T1000 (cell line): ENCODE measurements at places on chromosomes 6 and 20.

DNA sequence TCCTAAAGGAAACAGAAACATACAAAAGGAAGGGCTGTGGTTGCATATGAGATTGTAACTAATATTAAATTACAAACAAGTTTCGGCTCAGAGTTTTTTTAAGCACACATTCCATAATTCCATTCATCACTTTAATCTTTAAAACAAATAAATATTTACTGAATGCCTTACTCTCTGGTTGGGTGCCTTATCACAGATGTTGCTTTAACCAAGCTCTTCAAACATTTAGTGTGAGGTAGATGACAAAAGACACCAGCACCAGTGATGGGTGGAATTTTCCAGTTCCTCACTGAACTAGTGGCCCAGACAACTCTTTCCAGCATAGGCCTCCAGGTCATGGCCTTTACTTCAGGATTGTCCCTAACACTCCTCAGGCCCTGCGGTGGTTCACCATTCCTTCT, 58.7 kb downstream of the ARHGAP18 start:
- DNase-seq = no peak

- no peak for DNase-seq
Measured at GRCh38 chr6:1820714-1821113, 211.0 kb downstream of the FOXC1 start.

DNA sequence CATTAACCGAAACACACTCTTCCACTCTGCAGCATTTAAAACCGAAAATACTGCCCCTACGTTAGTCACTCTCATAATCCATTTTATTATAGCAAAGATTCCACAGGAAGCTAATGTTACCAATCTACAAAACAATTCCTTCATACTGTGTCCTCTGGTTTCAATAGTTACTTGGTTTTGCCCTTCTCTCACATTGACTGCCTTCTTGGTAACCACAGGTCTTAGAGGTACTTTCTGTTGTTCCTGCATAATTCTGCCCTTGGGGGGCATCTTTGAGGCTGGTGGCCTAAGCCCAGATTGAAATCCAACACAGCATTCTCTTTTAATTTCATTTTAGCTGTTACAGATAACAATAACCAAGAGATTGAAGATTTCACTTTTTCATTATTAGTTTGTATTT, 9.8 kb upstream of the DCBLD1 start:
- no peak for DNase-seq

DNA sequence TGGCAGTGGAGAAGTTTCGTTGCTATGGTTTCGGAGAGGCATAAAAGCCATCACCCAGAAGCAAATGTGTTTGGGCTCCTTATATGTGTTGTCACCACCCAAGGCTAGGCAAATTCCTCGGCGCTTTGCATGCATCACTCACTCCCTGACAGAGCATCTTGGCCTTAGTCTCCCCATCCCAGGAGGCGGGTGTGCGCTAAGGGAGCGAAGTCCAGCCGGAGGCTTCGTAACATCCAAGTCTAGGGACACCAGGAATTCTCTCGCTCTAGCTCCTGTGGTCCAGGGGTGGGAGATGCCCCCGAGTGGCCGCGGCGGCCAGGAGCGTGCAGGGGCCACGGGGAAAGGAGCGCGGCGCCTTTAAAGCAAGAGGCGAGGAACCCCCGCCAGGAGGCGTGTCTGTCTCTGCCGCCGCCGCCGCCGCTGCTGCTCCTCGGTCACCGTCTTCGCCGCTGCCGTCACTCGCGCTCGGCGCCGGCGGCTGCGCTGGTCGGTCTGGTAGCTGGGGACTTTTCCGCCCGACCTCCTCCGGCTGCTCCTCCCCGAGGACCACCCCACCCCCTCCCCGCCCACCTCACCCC, at the start of gene GRIK2:
TSS of gene GRIK2 (plus strand) at position 458 of the 578 bp plus-strand sequence.
- DNase-seq = peak; percentile 35

DNA sequence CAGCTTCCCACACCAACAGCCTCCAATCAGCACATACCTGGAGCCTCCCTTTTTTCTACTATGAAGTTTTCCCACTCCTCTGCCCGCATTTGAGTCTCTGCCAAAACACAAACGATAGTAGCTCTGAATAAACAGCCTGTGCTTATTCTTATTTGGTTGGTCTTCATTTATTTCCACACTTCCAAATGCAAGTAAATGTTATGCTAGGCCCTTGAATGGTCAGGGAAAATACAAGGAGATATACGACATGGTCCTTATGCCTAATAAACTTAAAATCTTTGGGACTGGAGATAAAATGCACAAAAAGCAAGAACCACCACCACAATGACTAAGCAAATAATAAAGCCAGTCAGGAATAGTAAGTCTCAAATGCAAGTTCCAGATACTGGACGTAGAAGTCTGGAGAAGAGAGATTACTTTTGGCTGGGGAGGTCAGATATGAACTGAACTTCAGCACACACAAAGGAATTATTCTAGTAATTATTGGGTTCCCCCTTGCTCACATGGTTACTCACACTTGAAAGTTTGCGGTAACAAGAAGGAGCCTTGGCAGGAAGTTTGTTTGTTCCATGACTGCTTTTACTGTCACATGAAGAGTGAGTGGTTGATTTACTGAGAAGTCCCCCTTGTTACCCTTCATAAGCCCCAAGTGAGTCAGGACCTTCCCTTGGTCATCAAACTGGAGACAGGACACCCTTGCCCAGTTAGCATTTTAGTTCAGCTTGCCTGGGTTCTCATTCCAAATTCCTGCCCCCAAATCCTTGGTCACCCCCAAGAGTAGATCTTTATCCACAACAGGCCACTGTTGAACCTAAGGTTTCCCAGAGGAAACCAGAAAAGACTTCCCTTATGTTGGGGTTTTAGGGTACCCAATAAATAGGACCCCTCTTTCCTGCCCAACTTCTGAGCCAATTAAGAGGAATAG, 511.2 kb upstream of the JARID2 start:
- DNase-seq = no peak

DNA sequence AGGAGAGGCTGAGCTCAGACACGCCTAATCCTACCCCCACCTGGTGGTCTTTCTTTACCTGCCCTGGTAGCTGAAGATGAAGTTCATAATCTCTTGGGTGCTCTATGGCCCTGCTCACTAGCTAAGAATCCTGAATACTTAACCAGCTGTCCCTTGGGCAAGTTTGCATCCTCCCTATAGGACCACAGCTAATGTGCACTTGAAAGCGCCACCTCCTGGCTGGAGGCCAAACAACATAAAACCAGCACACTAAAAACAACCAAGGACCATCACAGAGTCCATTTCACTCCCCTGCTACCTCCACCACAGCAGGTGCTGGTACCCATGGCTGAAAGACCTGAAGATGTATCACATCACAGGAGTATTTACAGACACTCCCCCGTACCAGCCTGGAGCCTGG, 155.5 kb upstream of the SLC24A3 start:
- DNase-seq = no peak

- no peak for DNase-seq
Measured at GRCh38 chr6:32943864-32944649, 3.2 kb upstream of the HLA-DMB start.

GRCh38 chr6:44076356-44077213, 50.7 kb downstream of the MRPL14 start:
- no peak for DNase-seq

DNA sequence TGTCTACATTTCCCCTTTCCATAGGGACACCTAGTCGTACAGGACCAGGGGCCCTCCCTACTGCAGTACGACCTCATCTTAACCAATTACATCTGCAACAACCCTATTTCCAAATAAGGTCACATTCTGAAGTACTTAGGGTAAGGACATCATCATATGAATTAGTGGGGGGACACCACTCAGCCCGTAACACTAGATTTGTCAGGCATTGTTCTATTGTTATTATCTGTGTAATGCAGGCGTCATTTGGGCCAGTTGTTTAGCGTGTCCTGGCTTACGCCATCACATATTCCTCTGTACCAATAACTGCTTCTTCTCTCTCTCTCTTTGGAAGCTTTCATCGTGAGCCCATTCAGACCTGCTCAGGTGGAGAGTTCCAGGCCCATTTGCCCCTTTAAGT, 89.3 kb downstream of the CAP2 start:
- no peak for DNase-seq

DNA sequence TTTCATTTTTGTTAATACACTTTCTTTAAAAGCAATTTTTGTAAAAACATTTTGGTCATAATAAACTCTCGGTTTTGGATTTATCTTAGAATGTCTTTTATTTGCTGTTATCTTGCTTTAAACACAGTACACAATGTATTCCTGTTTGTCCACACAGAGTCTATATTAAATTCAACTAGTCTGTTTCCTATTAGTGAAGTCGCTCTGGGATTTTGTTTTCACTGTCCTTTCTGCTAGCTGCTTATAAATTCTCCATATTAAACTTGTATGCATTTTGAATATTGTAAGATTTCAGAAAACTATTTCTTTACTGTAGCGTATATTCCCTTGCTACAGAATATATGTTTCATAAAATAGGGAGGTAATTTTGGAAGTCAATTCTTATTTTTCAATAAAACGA, 630.2 kb downstream of the HDGFL1 start:
- DNase-seq = no peak

DNA sequence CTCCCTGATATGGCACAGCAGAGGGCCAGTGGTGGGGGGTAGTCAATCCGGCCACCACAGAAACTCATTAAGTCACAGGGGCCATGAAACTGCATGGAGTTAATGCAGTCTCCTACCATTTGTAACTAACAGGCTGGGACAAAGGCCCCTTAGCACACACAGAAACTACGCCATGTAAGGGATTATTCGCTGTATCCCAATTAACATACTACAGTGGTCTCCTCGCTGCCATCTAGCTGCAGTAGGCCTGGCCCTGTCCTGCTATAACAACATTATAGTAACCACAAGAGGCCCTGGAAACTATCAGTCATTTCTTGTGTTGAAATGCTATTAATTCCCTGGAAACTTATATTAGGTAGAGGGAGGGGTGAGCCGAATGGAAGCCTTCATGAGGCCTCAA, 72.3 kb upstream of the CCN2 start:
- DNase-seq = no peak

DNA sequence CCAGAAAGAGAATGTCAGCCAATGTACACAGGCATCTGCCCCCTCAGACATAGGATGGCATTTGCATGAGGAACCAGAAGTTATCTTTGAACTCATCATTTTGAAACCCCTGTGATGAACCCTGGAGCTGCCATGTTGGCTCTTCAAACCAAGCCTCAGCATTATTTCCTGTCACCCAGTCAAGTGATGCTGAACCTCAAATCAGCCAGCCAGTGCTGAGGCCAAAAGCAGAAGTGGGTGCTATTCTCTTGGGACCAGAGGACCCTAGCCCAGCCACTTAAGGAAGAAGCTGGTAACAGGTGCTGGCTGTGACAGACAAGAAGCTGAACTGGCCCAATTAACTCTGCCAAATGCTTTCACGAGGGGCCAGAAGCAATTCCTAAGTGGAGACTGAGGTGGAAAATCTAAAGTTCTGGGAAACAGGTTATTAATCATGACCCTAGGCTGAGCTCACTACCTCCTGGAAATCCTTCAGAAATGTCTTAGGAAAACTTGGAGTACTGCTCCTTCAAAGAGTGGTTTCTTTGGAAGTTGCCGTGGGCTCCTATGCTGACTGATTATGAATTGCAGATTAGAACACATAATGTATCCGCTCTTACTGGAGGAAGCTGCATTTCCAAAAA, 4.0 kb downstream of the PKIG start:
- no peak for DNase-seq

- peak; percentile 18 for DNase-seq
Measured at GRCh38 chr6:15770347-15771143, 107.7 kb upstream of the DTNBP1 start.

DNA sequence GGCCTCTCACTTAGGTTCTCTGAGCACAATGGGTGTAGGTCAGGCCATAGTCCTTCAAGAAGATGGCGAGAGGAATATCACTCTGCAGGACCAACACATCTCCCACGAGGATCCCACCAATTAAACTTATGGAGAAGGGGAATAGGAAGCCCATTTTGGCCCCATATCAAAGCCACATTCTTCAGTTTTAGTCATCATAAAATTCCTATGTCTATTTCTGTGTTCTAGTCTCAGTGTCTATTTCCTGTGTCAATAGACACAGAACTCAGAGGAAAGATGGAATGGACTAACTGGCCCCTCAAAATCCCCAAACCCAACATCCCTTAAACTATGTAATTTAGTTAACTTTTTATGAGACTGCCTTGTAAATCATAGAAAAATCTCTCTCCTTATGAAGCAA, 216.8 kb downstream of the HACE1 start:
- no peak for DNase-seq

GRCh38 chr20:57877131-57877824, 167.5 kb upstream of the PMEPA1 start:
- no peak for DNase-seq

GRCh38 chr6:34771727-34772126, 14.4 kb downstream of the SNRPC start:
- DNase-seq = no peak

DNA sequence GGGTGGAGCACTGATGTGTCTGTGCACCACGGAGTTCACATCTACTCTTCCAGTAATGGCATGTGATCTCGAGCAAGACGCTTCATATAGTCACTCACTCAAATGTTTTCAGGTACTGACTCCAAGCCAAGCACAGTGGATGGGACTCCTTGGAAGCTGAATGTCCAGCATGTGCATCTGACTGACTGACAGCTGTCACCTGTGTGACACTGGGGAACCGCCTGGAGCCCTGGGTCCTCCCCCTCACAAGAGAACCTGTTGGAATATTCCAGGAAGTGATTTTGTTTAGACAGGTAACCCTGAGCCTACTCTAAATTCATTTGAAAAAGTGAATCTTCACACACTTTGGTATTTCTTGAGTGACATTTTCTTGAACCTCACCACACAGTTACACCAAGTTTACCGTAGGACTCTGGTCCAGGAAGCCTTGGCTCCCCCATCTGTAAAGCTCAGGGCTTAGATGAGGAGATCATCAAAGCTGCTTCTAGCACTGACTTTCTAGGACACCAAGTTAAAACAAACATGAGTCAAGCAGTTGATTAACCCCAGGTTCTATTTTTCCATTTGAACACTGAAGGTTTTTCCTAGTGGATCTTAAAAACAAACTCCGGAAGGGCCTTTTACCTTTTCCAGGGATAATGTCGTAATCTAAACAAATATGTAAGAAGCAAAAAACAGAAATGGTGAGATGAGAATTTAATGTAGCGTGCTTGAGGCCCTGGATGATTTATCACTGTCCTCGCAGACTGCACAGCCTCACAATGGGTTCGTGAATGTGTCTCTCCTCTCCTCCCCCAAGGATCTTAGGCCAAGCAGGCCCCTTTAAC, 50.1 kb downstream of the EDN3 start:
- DNase-seq = no peak

DNA sequence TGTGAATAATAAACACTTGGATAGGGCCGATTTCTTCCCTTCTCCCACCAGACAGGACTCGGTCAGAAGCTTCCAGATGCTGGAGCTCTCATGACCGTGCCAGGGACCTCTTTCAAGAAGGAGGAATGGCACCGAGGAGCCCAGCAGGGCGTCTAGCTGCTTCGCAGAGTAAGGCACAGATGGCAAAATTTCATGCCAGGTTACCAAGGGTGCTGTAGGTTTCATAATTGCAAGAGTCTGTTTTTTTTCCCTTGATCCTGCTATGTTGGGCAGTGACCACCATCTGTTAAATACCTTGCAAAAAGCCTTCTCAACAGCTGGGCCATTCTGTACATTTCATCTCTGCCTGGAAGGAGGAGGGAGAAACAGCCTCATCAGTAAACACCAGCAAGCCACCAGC, 111.8 kb downstream of the EDN3 start:
- no peak for DNase-seq
